ENCODE measurements at places on chromosomes 4 and X. TPM values are rescaled to one million over a fixed set of nuclear protein-coding genes. Genes with fewer than 3 reads are reported as not detected.

PRR32 gene
- not detected for polyA plus RNA-seq

- no peak for DNase-seq
Measured at GRCh38 chr4:72283357-72283756, 251.6 kb downstream of the NPFFR2 start.

DNA sequence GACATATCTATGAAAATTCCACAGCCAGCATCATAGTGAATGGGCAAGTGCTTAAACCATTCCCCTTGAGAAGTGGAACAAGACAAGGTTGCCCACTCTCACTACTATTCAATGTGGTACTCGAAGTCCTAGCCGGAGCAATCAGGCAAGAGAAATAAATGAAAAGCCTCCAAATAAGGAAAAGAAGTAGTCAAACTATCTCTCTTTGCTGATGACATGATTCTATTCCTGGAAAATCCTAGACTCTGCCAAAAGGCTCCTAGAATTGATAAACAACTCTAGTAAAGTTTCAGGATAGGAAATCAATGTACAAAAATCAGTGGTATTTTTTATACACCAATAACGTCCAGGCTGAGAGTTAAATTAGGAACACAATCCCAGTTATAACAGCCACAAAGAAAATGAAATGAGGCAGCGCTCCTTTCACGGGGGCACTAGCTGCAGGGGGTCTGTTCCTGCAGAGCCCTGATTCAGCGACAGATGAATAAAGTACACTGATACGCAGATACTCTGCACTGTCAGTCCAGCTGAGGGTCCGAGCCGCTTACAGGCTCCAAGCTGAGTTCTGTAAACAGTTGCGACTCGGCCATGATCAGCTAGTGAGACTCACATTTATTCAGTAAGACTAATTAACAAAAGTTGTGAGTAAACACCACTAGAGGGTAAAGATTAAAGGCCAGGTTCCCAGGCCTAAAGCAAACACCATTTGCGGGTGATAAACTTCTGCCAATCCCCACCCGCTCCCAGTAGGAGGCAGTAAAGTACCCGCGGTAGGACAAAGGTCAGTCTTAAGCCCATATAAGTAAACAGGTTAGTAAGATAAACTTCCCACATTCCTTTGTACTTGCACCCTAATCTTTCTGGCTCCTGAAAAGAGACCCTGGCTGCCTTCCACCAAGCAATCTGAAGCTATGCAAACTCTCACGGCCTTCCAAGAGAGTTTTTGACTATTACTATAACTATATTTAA, 290.6 kb upstream of the GRID2 start:
- no peak for DNase-seq

- DNase-seq, result no peak
Measured at GRCh38 chr4:113834298-113834697, 72.8 kb upstream of the CAMK2D start.

DNA sequence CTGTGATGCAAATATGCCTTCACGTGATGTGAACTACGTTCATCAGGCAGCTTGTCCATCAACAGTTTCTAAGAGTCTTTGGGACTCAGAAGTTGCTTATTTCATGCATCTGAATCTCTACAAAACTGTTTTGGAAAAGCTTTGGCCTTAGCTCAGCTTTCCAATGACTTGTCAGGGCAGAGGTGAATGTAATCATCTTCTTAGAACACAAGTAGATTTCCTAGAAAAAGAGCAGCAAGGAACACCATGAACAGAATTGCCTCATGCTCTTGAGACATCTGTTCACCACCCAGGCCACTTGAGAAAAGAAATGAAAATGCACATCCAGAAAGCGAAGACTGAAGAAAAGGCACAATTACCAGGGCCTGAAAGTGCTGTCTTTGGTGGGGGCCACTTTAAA, 105.8 kb upstream of the PDHA1 start:
- no peak for DNase-seq

DNA sequence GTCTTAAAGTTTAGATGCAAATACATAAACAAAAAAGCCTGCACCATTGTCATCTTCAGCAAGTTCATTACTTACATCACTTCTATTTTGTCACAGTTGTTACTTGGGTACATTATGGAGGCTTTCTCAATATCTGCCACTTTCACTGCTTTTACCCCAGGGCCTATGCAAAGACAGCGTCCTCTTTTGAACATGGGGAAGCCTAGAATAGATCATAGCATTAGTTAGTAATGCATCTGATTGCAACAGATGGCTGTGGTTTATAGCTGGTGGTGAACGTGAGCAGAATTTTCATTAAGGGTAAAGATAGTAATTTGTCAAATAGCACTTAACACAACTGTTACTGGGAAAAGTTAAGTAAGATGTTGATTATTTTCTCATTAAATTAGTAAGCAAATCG, 729 bp downstream of the CXCL11 start:
- DNase-seq, result no peak

Measured in left renal pelvis (tissue), 4 donors.